ENCODE measurements at places on chromosomes 12 and 14.

DNA sequence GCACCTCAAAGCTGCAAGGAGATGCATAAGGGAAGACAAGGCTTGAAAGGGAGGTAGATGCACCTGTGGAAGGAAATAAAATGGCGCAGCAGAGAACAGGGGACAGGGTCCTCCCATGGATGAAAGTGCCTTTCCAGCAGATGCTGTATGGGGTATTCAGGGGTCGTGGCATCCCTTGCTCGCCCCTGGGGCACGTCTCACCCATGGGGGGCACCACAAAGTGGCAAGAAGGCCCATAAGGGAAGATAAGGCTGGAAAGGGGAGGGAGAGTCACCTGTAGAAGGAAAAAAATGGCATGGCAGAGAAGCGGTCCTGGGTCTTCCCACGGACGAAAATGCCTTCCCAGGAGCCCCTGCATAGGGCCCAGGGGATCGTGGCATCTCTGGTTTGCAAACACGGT is 265.1 kb downstream of the ALG10 start:
- no peak for DNase-seq

DNA sequence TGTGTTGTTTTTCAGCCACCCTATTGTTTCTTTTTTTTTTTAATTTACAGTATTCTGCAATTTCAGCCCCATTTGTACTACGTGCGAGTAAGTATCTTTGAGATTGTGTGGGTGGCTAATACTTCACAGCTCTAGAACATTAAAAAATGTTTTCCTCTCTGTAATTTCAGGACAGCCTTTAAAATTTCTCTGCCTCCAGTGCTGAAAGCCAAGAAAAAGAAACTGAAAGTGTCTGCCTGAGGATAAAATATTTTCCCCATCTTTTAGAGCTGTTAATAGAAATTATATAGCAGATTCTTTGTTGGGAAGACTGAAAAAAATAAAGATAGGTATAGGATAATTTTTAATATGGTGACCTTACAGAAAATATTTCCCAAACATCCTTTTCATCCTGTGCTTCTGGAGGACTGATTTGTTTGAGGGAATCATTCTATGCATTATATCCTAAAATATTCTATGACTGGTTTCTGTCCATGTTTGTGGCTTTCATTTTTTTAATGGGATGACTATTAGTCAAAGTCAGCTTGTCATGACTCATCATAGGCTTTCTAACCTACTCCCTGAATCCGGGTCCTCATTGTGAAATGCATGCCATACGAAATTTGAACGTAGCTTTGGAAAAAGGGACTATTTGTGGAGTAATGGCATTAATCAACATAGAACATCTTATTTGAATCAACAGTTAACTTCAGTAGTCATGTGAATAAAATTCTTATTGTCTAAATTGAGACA is 10.8 kb upstream of the TCTN2 start:
- DNase-seq: no peak

DNA sequence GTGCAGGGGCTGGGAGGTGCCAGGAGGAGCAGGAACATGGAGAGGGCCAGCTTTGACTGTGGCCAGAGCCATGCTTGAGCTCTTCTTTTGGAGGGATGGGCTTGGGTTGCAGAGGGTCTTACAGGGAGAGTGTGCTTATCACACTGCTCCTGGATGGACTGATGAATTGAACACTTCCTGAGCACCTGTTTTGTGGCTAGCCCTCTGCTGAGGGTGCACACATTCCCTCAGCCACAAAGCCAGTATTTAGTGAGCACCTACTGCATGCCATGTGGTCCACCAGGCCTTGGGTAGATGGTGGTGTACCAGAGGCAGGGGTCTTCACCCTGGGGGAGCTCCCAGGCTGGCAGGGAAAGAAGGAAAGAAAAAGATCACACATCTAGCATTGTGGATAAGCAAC is 118.9 kb downstream of the SLC25A47 start:
- no peak for DNase-seq

DNA sequence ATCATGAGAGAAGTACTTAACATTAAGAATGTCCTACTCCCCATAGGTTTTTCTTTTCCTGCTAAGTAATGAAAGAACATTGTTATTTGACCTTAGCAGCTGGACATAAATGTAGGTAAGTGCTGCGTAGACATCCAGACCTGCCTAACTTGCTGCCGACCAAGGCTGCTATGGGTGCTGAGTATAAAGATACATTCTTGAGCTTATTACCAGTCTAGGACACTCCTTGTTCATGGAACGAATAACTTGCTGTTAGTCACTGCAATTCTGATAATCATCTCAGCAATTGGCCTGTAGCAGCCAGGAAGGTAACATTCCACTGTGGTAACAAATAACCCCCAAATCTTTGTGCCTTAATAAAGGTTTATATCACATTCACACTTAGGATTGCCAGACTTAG is 478.1 kb downstream of the VRK1 start:
- DNase-seq: no peak

DNA sequence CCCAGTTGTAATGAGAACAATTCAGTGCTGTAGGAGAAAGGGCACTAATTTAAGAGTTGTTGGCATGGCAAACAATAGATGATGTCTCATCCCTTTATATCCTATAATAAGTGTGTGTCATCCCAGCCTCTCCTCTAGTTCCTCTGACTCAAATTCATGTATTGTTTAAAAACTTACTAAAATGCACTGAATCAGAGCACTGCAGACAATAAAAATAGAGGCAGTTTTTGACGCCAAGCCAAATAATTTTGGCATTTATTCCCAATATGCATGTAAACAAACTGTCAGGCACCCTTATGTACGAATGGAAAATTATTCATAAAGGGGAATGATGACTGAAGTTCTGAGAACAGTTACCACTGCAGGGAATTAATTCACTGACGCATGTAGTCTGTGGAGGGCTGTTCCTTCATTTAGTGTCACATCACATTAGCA is 57.9 kb upstream of the TMX1 start:
- no peak for DNase-seq

- DNase-seq: no peak
These were observed 274.2 kb downstream of the SUDS3 start for GRCh38 chr12:118650586-118650960.

DNA sequence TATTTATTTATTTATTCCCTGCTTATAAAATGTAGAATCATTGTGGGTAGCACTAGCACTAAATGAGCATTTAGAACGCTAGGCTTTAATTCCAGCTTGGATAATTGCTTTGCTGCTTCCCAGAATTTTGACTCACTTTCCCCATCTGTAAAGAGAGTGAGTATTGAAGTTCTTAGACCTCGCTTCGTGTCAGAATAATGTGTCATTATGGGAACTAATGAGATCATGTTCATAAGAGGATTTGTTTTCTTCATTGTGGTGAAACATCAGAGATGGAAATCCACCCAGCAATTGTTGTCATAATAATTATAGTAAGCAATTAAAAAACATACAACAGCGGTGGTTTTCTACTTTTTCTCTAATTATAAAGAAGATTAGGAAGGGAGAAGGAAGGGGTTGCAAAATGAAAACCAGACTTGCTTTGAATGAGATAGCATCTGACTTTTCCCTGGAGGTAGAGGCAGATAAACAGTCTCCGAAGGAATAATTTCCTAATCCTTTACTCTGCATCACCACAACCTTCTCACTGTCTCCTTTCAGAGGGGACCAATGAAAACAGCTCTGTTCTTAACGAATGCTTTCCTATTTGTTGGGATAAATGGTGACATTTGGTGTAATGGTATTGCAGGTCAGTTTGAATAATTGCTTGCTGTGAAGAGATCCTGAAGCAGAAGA is 86.8 kb upstream of the ARHGAP5 start:
- DNase-seq: no peak

DNA sequence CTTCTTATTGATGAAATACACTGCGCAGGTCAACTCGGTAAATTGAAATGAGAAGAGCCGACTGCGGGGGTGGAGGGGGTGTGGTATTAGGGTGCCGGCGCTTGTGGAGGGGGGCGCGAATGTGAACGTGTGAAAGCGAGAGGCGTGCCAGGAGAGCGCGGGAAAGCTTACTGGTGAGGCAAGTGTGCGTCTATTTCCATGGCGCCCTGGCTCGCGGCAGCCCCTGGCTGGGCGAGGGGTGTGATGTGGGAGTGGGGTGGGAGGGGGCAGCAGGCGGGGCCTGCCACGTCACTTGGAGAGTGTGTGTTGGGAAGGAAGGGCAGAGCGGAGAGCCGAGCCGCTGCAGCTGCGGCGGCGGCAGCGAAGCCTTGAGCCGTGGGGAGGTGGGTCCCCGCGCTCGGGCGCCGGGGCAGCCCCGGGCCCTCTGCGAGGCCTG is 88.8 kb downstream of the GALNT8 start:
- DNase-seq: no peak

DNA sequence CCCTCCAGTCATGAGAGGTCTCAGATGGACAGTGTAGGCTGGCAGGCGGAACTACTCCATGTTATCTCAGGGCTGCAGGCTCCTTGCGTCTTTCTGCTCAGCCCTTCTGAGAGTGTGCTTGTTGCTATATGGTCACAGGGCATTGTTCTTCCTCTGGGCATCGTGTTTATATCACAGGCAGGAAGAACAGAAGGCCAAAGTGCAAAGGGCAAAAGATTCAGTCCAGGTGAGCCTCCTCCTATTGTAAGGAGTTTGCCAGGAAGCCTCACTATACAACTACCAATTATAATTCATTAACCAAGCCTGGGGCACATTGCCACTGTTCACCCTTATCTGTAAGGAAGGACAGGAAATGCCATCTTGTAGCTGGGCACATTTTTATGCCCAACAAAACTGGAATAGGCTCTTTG is 195.5 kb upstream of the KITLG start:
- no peak for DNase-seq

- no peak for DNase-seq
These were observed 96.8 kb downstream of the TXNDC16 start for GRCh38 chr14:52455291-52456088.

GRCh38 chr12:50564237-50564947 is 59.6 kb downstream of the DIP2B start:
- DNase-seq: peak; percentile 41

DNA sequence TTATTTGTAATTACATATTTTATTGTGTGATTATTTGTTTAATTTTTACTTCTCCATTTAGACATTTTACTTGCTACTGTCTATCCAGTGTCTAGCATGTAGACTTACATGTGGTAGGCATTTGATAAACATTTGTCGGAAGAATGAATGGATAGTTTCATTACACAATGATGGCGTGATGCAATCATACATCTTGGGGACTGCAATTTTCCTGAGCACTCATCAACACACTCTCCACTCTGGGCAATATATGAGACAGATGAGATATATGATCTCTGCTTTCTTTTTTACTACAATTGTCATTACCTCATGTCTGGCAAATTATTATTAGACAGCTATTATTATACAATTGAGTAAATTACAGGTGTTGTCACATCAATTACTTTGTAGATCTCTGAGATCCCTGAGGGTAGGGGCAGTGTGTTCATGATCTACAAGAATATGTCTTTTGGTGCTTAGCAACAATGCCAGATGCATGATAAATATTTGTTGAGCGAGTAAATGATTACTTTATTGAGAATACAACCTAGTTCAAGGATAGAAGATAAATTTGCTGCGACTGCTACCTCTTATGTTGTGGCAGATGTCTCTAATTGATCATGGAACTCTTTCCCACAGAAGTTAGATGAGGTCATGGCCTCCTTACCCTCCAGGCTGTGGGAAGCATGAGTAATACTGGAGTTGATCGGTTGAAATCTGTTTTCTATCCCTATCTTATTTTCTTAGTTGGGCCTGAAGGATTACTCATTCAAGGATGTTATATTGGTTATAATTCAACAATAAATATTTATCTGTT is 416.0 kb downstream of the LRIG3 start:
- no peak for DNase-seq

GRCh38 chr12:121397521-121397920 is 2.4 kb upstream of the RNF34 start:
- no peak for DNase-seq

DNA sequence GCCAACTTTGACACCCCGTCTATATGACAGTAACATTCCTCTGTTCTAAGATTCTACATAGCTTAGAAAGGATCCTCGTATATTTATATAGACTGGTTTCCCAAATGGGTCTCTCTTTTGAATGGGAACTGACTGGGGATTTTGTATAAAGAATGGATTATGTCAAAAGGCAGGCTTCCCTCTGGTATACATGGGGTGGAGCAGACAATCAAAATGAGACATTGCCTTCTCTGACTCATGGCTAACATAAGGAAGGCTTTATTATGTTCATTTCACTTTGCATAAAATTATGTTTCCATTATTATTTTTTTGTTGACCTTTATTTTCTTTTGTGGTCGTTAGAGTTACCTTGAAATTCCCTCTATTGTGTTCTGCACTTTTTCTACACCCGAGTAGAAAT is 211.1 kb downstream of the ALG10B start:
- DNase-seq: no peak

DNA sequence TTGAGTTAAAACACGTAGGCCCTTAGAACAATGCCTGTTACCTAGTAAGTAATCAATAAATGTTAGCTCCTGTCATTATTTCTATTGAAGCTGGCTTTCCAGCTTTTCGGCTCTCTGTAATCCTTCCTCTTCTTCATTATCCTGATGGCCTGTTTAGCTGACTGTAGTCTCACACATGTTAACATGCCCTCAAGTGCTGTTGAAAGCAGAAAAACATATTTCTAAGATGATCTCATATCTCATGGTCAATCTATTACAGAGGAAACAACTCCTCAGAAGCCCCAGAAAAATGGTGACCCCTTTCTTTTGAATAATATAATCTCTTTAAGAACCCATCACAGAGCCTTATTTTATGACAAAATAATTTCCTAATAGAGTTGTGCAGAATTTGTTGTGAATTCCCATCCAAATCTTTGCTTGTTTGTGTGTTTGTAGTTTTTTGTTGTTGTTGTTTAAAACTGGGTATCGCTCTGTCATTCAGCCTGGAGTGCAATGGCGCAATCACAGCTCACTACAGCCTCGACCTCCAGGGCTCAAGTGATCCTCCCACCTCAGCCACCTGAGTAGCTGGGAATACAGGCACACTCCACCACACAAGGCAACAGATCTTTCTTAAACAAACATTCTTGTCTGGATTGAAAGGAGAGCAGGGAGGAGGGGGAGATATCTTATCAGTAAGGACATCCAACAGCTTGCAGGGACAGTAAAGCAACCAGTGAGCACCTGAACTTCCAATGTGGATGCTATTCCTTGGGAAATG is 242.5 kb upstream of the CAND1 start:
- no peak for DNase-seq

- DNase-seq: no peak
These were observed 1.1 kb downstream of the TSPAN9 start for GRCh38 chr12:3078086-3078820.

- no peak for DNase-seq
These were observed 104.3 kb upstream of the MAX start for GRCh38 chr14:65206448-65207096.

GRCh38 chr12:27555925-27556778 is 32.1 kb downstream of the PPFIBP1 start:
- DNase-seq: no peak

DNA sequence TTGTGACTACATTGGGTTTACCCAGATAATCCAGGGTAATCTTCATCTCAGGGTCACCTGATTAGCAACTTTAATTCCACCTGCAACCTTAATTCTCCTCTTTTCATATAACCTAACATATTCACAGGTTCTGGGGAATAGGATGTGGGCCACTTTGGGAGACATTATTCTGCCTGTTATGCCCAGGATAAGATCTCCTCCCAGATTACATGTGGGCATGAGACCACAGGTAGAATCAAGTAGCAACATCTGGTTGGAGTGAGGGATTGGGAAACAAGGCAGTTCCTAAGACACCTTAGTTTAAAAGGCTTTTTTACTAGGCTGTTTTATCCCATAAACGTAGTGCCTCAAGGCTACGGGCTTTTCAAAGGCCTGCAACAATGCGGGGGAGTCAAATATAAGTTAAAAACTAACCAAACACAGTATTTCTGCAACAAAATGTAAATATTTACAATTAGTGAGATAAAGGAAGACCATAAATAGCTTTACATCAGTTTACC is 181.5 kb downstream of the FOXA1 start:
- DNase-seq: no peak
